ENCODE measurements at places on chromosomes 3 and 15.
A peak's percentile ranks its signal among the peaks of the same experiment; 100 is the strongest.

DNA sequence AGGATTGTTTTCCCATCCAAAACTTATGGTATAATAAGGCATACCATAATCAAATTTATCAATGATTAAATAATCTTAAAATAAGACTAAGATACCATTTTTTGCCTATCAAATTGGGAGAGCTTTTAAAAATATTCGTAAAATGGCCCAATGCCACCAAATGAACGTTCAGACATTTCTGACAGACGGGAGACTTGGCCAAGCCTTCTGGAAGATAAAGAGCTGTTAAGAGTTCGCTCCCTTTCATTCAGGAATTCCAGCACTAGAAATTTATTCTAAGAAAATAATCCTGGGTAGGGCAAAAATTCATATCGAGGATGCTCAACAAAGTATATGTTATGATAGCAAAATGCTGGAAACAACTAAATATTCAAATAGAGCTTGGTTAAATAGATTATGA is 85.6 kb upstream of the NEO1 start:
- DNase-seq, result no peak

GRCh38 chr15:85615930-85616329 is 178.8 kb downstream of the KLHL25 start:
- peak; percentile 15 for DNase-seq

DNA sequence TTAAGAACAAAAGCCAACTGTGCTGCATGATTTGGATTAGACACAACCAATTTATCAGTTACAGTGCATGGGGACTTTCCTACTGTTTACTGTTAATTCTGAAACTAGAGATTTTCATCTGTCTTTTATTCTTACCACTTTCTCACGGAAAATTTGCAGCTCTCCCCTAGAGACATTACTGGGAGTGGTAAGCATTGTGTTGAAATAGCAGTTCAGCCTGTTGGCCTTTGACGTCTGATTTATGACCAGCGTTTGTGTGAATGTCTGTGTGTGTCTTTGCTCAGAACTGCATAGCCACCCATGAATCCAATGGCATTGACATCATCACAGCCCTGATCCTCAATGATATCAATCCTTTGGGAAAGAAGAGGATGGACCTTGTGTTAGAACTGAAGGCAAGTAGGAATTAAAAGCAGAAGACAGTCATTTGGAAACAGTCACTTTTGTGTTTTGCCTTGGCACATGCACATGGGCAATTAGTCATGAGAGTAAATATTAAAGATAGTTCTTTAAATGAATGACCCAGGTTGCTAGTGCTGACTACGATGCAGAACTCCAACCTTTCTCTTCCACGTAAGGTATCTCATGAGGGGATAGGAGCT is 202.2 kb upstream of the BHLHE40 start:
- no peak for DNase-seq

DNA sequence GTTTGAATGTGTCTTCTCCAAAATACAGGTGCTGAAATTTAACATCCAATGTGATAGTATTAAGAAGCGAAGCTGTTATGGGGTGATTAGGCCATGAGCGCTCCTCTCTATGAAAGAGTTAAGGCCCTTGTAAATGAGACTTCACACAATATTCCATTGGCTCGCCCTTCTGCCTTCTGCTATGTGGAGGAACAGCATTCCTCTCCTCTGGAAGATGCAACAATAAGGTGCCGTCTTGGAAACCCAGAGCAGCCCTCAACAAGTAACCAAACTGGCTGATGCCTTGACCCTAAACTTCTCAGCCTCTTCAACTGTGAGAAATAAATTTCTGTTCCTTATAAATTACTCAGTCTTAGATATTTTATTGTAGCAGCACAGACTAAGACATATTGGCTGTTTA is 874.6 kb downstream of the ROBO1 start:
- DNase-seq, result no peak

DNA sequence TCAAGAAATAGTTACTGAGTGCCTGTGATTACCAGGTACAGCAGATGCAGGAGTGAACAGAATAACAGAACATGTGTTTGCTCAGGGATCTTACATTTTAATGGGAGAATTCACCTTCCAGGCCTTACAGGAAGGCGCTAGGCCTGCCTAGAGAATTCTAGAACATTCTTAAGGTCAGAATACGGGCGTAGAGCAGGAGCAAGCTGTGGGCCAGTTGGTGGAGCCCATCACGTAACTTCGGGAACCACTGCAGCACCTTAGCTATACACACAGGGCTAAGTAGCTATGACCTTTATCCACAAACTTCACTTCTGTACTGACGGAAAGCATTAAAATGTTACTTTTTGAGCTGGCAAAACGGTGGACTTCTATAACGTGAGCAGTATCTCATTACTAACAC is 743 bp upstream of the DAZL start:
- no peak for DNase-seq

DNA sequence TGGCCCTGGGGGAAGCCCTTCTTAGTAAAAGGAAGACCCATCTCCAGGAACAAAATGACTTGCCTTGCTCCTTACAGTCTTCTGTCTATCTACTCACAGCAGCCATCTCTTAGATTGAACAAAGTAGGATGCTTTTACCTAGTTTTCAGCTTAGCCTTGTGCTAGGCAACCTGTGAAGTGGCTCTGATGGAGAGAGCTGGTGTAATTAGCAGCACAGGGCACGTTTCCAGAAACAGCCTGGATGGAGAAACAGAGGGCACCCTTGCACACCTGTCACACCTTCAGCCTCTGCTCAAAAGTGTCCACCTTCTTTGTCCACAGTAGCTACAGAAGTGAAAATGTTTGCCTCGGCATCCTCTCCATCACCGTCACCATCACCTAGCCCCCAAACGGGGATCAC is 292.9 kb downstream of the RORA start:
- no peak for DNase-seq

DNA sequence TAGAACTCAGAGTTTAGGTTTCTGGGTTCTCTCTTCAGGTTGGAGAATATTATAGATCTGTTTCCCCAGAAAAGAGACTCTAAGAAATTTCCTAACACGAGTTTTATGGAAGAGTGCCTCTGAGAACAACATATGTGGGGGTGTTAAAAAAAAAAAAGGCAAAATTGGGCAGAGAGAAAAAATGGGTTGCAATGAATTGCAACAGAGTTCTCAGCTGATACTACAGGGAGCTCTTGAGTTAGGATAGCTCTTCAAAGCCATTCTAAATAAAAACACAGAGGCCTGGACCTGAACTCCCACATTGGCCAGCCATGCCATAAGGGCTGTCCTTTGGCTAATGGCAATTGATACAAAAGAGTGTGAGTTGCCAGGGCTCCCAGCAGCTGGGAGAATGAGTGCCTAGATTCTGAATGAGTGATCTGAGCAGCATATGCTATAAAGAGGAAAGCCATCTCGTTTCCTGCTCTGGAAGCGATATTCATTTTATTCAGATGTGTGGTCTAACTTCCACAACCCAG is 20.1 kb upstream of the UBE2E2 start:
- DNase-seq, result no peak

DNA sequence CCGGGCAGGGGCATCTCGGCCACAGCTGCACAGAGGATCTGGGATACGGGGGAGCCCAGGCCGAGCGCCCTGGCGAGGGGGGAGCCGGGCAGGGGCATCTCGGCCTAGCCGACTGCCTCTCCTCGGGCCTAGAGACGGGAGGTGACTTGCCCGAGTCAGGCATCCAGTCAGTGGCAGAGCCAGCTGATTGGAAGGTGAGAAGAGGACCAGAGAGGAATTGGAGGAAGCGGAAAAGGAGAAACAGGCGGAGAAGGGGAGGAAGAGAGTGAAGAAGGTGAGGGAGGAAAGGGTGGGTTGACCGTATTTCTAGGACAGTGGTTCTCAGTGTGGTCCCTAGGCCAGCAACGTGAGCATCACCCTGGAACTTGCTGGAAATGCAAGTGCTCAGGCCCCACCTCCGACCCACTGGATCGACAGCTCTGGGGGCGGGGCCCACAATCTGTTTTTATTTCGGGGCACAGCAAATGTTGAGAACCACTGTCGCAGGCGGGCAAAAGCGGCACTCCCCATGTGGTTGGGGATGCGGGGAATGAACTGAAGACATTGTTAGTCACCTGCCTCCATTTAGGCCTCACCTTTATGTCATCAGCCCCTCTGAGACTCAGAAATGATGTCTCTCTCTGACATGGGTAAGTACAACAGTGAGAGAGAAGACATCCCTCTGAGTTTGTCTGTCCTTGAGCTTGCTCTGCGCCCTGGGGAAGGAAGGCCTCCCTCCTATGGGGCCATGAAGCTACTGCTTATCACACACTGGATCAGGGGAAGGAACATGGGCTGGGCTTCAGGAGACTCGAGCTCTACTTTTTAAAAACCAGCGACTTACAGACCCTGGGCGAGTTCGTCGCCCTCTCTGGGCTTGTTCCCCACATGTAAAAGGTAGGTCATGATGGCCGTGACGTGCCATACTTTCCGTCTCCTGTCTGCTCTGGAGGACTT is 1.0 kb upstream of the MELTF start:
- no peak for DNase-seq

GRCh38 chr15:58710701-58711100 is 38.8 kb downstream of the ADAM10 start:
- DNase-seq, result no peak

- no peak for DNase-seq
These were observed 22.1 kb downstream of the ANAPC13 start for GRCh38 chr3:134463676-134464063.

GRCh38 chr3:195352895-195353488 is 82.0 kb upstream of the XXYLT1 start:
- DNase-seq, result no peak

DNA sequence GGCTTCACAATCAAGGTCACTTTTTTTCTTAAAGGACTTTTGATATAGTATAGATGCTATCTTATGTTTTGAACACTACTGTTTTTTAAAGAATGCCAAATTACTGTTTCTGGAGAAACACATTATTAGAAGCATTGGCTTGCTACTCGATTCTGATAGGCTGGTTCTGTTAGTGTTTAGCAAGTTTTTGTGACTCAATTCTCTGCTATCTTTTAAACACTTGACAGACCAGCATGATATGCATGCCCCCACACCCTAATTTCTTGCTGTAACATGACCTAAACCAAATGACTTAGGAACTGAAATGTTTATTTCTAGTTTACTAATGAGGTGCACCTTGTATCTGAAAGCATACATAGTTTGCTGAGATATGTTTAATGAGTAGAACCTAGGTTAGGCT is 5.5 kb upstream of the IL20RB start:
- DNase-seq, result no peak

- DNase-seq, result no peak
These were observed 88.0 kb upstream of the ACKR4 start for GRCh38 chr3:132509096-132509495.

GRCh38 chr3:123053107-123053506 is 13.7 kb upstream of the PDIA5 start:
- DNase-seq, result no peak

- no peak for DNase-seq
These were observed 343.1 kb downstream of the LPP start for GRCh38 chr3:188497021-188497420.
